ENCODE measurements at places on chromosomes 11 and 22. TPM values are rescaled to one million over a fixed set of nuclear protein-coding genes. Genes with fewer than 3 reads are reported as not detected.

SLC22A12 gene
- not detected for polyA plus RNA-seq

C11orf21 gene
- polyA plus RNA-seq, result not detected

KDM4E gene
- not detected for polyA plus RNA-seq

LMO2 gene
- polyA plus RNA-seq, result 2.7 TPM

UPK3A gene
- polyA plus RNA-seq, result 0.47 TPM

LRRN4CL gene
- polyA plus RNA-seq, result 0.08 TPM

B3GAT3 gene
- 16.6 TPM for polyA plus RNA-seq

MRGPRX4 gene
- not detected for polyA plus RNA-seq

RIMBP3C gene
- 0.03 TPM for polyA plus RNA-seq

TESMIN gene
- 54.9 TPM for polyA plus RNA-seq

SEC14L6 gene
- polyA plus RNA-seq, result 0.84 TPM

CD3E gene
- not detected for polyA plus RNA-seq

YPEL4 gene
- 1.2 TPM for polyA plus RNA-seq

SPDYC gene
- polyA plus RNA-seq, result 0.52 TPM

MPEG1 gene
- polyA plus RNA-seq, result not detected

GRM5 gene
- 0.12 TPM for polyA plus RNA-seq

ACAD8 gene
- 42.8 TPM for polyA plus RNA-seq

NCR3LG1 gene
- 0.28 TPM for polyA plus RNA-seq

C11orf16 gene
- polyA plus RNA-seq, result 0.31 TPM

MAJIN gene
- not detected for polyA plus RNA-seq

OR10A3 gene
- polyA plus RNA-seq, result 0.52 TPM

TSPAN32 gene
- polyA plus RNA-seq, result not detected

MACROD1 gene
- polyA plus RNA-seq, result 51.3 TPM

TYR gene
- 0.08 TPM for polyA plus RNA-seq

C11orf42 gene
- polyA plus RNA-seq, result not detected

OR4D5 gene
- polyA plus RNA-seq, result not detected

PAMR1 gene
- polyA plus RNA-seq, result 0.70 TPM

TTLL12 gene
- polyA plus RNA-seq, result 46.7 TPM

OR51I1 gene
- not detected for polyA plus RNA-seq

MMP10 gene
- polyA plus RNA-seq, result not detected

INS gene
- not detected for polyA plus RNA-seq
